ENCODE measurements at places on chromosomes 5 and 9.

DNA sequence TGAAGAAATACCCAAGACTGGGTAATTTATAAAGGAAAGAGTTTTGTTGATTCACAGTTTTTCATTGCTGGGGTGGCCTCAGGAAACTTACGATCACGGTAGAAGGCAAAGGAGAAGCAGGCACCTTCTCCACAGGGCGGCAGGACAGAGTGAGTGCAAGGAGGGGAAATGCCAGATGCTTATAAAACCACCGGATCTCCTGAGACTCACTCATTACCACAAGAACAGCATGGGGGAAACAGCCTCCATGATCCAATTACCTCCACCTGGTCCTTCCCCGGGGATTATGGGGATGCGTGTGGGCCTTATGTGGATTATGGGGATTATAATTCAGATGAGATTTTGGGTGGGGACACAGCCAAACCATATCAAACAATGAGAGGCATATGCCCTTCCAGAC, 18.5 kb upstream of the RORB start:
- DNase-seq, result no peak

DNA sequence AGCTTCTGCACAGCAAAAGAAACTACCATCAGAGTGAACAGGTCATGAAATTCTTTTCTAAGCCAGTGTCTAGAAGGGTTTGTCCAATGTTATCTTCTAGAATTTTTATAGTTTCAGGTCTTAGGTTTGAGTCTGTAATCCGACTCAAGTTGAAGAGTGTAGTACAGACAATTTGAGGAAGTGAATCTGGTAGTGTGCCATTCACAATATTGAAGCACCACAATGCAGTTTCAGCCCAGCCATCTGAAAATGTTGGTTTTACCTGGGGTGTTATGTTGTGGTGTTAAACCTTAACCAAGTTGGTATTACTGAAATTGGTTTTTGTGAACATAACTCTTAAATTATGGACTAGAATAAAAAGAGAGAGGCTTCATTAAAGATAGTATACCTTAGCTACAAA, 77.2 kb downstream of the ADAMTS16 start:
- no peak for DNase-seq

- no peak for DNase-seq
Observed at GRCh38 chr5:151480384-151481293, 33.2 kb downstream of the SLC36A1 start.

DNA sequence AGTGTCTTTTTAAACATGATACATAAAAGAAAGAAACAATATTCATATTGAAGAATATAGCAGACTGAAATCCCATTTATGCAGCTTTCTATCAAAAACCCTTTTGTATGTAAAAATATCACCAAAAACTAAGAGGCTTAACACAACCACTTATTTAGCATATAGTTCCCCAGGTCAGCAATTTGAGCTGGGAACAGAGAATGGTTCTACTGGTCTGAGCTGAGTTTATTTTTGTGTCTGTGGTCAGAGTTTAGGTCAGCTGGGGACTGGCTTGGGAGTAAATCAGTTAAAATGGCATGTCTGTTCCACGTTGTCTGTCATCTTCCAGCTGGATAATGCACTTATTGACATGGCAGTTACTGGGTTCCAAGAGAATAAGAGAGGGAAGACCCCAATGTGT, 165.0 kb downstream of the TMEM232 start:
- no peak for DNase-seq

DNA sequence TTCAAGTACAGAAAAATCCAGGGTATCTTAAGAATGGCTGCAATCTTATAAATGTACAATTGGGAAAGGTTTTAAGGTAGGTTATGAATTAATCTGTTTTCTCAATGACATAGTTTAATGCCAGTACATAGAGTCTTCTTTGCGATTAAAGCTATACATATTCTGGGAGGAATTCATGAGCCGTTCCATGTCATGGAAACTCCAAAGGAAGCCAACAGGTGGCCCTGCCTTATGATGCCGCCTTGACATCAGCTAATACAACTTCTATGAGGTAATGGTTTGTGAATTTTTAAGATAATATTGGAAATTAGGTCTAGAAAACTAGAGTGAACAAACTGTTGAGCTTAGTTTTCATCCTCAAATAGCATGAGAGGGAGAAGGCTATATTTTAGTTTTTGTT, 713.4 kb downstream of the EFNA5 start:
- DNase-seq, result no peak

DNA sequence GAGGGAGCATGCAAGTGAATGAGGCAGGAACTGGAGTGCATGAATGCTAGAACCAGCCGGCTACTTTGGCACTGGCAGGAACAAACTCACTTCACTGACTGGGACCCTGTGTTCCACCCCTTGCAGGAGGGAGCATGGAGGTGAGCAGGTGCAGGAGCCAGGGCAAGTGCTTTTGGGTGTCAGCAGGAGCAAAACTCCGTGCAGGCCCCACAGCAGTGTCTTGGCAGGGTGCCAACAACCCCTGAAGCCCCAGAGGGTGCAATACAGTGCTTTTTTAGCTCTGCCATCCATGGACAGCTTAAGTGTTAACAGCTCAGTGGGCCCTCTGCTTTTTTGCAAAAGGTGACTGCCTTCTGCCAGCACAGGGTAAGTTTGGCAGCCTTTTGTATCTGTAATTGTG, 245.8 kb upstream of the PCSK5 start:
- no peak for DNase-seq

GRCh38 chr9:3578786-3579185, 53.0 kb upstream of the RFX3 start:
- DNase-seq, result no peak

- no peak for DNase-seq
Observed at GRCh38 chr5:96374653-96375052, 58.4 kb downstream of the PCSK1 start.

- DNase-seq, result no peak
Observed at GRCh38 chr5:9034649-9035048, 511.2 kb downstream of the SEMA5A start.

DNA sequence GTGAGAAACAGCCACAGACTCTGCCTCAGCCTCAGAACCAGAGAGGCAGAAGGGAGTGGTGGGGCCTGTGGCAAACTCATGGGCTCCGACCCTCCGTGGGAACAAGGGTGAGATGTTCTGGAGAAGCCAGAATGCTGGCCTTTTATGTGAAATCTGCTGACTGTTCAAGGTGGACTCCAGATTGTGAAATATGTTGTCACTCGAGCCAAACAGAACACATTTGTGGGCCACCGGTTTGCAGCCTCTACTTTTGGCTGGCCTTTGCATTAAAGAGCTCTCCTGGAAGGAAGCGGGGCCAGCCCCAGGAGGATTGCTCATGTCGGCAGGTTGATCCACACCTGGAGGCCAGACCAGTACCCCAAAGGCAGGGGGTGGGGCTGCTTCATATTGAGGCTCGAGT, 62.4 kb downstream of the ERGIC1 start:
- no peak for DNase-seq

DNA sequence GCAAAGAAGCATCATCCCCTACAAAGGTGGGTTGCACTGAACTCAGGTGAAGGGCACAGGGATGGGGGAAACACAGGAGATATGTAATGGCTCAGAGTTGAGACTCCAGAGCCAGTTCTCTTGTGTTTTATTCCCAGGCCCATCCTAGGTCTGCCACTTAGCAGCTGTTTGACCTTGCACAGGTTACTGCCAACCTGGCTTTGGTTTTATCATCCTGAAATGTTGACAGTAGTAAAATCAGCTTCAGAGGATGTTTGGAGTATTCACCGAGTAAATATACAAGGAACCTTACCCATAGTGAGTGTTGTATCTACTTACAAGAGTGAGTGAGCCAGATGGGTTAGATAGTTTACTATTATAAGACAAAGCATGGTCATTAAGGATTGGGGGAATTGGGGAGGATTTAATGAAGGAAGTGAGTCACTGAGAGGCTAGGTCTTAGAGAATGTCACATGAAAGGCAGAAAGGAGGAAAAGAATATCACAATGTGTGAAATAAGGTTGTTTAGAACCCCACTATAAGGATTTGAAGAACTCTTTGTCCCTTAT, 141.3 kb downstream of the MAN2A1 start:
- no peak for DNase-seq

Measured in cortex of kidney (tissue), 1 donor.